CD14-positive monocyte (primary cell): ENCODE measurements at places on chromosomes 3 and 15. TPM values are rescaled to one million over a fixed set of nuclear protein-coding genes. Genes with fewer than 3 reads are reported as not detected.
A peak's percentile ranks its signal among the peaks of the same experiment; 100 is the strongest.

- no peak for DNase-seq
Measured at GRCh38 chr3:65497846-65498245, 540.9 kb downstream of the MAGI1 start.

The TGM4 gene
- polyA plus RNA-seq, result not detected in 2 replicates

The IL20RB gene
- polyA plus RNA-seq, result 0.16 TPM

DNA sequence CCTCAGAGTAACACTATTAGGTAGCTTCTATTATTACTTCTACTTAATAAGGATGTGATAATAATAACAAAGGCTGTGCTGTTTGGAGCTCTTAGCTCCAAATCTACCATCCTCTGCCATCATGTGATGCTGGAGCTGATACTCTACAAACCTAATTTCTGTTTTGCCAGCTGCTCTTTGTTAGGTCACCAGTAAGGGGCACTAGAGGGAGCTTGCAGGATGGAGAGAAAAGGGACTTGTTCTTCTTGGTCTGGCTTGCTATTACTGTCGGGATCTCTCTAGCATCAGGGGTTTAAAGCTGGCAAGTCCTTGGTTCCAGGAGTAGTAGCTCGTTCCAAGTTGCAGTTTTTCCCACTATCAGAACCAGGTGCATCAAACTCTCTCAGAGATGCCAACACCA, 194.9 kb upstream of the KBTBD8 start:
- DNase-seq, result no peak

- peak; percentile 54 for DNase-seq
Measured at GRCh38 chr3:151384741-151385174, at the start of gene P2RY12. P2RY12 (minus strand) TSS chr3:151384753; CDS start chr3:151338845, 45,908 bp downstream.

- DNase-seq, result no peak
Measured at GRCh38 chr3:59514865-59515482, 465.1 kb upstream of the CFAP20DC start.

- DNase-seq, result no peak
Measured at GRCh38 chr15:34481370-34481769, 43.8 kb upstream of the GOLGA8A start.

The CCR8 gene
- polyA plus RNA-seq, result not detected in 2 replicates

GRCh38 chr15:23038726-23039142, 635 bp downstream of the TUBGCP5 start:
- peak; percentile 9 for DNase-seq

The RLBP1 gene
- not detected for polyA plus RNA-seq

GRCh38 chr3:5068531-5069050, 53.5 kb upstream of the ARL8B start:
- DNase-seq, result no peak

DNA sequence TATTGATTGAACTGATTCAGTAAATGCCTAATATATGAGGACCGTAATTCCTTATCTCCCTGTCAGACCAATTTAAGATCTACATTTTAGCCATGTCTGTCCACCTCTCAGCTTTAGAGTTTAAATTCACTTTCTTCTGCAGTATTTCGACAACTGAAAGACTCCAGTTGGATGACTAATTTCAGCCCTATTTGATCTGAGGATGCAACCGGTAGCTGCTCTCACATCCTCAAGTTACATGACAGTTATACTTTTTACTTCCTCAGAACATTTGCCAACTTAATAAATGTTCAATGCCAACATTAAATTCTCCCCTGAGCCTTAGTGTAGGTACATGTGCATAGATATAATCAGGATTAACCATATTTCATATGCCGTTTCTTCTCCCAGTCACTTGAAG, 2.5 kb upstream of the HHLA2 start:
- peak; percentile 82 for DNase-seq

DNA sequence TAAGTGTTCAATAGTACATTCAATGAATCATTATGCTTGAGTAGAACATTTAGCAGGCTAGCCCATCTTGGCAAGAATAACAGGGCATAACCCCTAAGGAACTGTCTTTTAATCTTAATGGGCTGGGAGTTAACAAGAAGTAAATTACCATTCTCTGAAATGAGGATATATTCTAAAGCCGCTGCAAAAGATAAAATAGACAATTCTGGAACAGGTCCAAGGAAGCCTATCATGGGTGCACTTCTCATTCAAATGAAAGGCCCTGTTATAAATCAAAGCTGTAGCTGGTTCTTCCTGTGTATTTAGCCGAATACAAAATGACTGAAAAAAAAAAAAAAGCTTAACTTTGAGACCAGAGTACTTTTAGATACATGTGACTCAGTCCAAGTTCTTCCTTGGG, 15.6 kb downstream of the MTHFS start:
- no peak for DNase-seq

The PLCL2 gene
- polyA plus RNA-seq, result 32.5 TPM

The GOLGA6A gene
- polyA plus RNA-seq, result 0.03 TPM in 1 of 2 replicates, not detected in the other

- DNase-seq, result no peak
Measured at GRCh38 chr3:143421556-143421955, 302.0 kb downstream of the CHST2 start.

- DNase-seq, result no peak
Measured at GRCh38 chr15:96695426-96695825, 364.9 kb downstream of the NR2F2 start.

DNA sequence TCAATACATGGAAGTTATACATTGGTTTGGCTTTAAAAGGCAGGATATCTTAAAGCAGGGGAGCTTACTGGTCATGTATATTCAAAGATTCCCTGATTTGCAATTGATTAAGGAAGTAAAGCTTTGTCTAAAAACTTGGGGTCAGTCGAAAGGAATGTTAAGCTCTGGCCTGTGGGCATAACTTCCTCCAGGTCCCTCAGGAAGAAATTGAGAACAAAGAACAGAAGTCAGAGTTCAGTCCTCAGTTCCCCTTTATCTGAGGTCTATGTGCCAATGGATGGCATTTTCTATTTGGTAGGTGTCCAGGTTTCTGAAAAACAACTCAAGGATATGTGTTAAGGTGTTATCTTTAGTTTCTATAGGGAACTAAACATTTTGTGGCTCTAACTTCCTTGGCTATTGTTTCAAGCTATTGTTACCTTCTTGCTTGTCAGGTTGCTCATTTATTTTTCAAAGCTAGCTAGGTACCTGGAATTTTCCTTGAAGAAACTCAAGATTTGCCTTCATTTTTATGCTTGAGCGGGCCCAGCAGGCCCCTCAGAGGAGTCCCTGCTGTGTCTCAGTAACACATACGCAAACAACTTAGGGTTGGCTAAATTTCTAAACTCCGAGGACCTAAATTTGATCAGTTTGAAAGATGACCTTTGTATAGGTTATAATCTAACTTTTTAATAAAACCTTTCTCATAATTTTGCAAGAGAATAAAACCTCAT, 135.0 kb upstream of the UBE2E2 start:
- no peak for DNase-seq

GRCh38 chr3:150061288-150062024, 90.8 kb upstream of the PFN2 start:
- no peak for DNase-seq

The REC114 gene
- not detected for polyA plus RNA-seq

DNA sequence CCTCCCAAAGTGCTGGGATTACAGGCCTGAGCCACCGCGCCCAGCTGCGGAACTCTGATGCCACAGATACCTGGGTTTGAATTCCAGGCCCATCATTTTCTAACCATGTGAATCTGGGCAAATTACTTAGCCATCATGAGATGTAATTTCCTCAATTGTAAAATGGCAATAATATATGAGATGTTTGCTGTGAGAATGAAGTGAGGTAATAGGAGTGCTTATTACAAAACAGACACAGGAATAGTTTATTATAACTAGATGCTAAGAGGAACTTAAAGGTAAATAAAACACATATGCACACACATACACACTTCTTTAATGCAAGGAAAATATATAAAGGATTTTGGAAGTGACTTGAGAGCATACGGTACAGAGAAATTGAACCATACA, 64.7 kb upstream of the TNIK start:
- no peak for DNase-seq

The PDIA3 gene
- 195 TPM for polyA plus RNA-seq

The ITGB5 gene
- 1.1 and 1.2 TPM in 2 replicates for polyA plus RNA-seq

GRCh38 chr15:67175643-67176071, 78.8 kb downstream of the AAGAB start:
- DNase-seq, result peak; percentile 93

The CACNA2D3 gene
- polyA plus RNA-seq, result 8.3 TPM

The PLCB2 gene
- 74.5 TPM for polyA plus RNA-seq

The CTXN2 gene
- polyA plus RNA-seq, result not detected

DNA sequence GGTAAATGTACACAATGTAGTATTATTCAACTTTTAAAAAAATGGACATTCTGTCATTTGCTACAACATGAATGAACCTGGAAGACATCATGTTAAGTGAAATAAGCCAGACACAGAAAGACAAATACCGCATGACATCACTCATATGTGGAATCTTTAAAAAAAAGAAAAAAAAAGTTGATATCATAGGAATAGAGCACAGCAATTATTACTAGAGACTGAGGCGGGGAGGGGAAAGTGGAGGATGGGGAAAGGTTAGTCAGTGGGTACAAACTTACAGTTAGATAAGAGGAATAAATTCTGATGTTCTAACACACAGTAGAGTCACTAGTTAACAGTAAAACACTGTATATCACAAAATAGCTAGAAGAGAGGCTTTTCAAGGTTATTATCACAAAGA, 22.2 kb downstream of the RYK start:
- DNase-seq, result no peak

GRCh38 chr15:64938192-64938591, 26.5 kb downstream of the ANKDD1A start:
- no peak for DNase-seq

The LRRK1 gene
- polyA plus RNA-seq, result 1.7 TPM

- no peak for DNase-seq
Measured at GRCh38 chr3:170555329-170555728, 30.5 kb downstream of the SLC7A14 start.

The GP9 gene
- polyA plus RNA-seq, result 0.74 TPM

The MAGEL2 gene
- polyA plus RNA-seq, result not detected

- DNase-seq, result no peak
Measured at GRCh38 chr15:89452330-89452836, 44.0 kb downstream of the RHCG start.

DNA sequence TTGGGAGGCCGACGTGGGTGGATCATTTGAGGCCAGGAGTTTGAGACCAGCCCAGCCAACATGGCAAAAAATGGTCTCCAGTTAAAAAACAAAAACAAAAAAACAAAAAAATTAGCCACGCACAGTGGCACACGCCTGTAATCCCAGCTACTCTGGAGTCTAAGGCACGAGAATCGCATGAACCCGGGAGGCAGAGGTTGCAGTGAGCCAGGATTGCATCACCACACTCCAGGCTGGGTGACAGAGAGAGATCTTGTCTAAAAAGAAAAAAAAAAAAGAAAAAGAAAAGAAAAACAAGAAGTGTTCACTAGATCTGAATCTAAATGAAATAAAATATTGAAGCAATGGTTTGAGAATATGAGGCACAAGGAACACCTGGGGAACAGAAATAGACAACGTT, 36.7 kb downstream of the SLC9A9 start:
- peak; percentile 68 for DNase-seq

The DUOX1 gene
- polyA plus RNA-seq, result 0.22 TPM

The UPK1B gene
- not detected in 2 replicates for polyA plus RNA-seq

GRCh38 chr15:95152741-95153140, 921.4 kb downstream of the MCTP2 start:
- no peak for DNase-seq

GRCh38 chr3:80993241-80993945, 768.1 kb downstream of the GBE1 start:
- no peak for DNase-seq

DNA sequence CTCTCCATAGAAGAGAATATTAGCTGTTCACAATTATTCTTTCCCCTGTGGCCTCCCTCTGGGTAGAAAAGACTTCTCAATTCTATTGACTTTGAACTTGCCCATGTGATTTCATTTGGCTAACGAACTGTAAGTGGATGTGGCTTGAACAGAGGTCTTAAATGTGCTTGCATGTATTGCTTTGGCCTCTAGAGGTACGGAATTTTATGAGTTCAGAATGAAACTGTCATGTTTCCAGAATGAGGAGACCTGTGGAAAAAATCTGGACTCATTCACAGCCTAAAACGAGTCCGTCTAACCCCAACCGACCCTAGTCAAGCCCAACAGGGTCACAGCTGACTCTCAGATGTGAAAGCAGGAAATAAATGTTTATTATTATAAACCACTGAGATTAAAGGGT, 596.7 kb upstream of the UBE2E2 start:
- DNase-seq, result no peak

DNA sequence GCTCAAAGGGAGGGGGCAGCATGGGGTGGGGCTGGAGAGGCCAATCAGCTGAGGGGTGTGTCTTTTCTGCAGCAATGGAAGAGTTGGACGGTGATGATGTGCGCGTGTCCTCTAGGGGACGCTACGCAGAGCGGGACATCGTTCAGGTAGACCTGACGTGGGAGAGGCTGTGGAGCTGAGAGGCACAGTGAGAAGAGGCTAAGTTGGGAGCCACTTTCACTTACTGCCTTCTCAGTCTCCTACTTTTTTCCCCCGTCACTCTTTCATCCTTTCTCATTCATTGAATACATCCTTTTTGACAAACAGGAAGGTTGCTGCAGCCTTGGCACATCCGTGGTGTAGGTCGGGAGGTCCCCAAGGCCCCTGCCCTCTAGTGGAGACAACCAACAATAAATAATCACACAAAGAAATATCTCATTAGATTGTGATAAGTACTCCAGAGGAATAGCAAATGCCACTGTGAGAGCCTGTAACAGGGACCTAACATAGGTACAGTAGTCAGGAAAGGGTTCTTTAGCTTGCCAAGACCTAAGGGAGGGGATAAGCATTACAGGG, 4.4 kb upstream of the BRPF1 start:
- peak; percentile 56 for DNase-seq

DNA sequence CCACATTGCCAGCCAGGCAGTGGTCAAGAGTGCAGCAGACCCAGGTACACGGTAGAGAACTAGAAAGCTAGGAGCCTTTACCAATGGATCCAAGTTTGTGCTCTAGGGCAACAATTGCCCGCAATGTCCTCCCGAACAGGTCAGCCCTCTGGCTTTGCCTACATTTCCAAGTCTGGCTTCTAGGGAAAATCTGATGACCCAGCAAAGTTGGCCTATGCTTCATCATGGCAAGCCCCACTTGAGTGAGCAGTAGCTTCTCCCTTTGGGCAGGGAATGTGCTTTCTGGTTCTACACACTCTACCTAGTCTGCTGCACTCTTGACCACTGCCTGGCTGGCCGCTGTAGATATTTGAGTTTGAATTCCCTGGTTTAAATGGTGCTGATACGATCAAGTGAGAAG, 361.6 kb upstream of the NR2F2 start:
- DNase-seq, result no peak

The GPR160 gene
- polyA plus RNA-seq, result 6.8 and 10.0 TPM in 2 replicates

- peak; percentile 79 for DNase-seq
Measured at GRCh38 chr3:149476225-149476624, 1.7 kb downstream of the TM4SF4 start.

DNA sequence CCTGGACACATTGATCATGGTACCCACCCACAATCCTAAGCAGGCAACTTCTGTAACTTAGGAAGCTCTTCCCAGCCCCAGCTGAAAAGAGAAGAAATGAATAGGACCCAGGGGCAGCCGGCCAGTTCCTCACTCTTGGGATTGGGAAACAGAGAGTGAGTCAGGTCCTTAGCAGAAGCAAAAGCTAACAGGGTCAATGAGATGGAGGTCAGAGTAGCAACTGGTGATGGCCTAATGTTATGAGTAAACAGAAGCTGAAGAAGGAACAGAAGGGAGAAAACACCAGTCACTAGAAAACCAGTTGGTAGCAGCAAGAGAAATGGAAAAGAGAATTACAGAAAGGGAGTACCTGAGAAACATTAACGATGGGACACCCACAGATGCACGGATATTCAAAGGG, 20.0 kb downstream of the RIOX2 start:
- DNase-seq, result peak; percentile 91

GRCh38 chr3:151871639-151872468, 1.6 kb upstream of the SUCNR1 start:
- peak; percentile 99 for DNase-seq

The BOC gene
- not detected in 2 replicates for polyA plus RNA-seq

The MYH15 gene
- polyA plus RNA-seq, result not detected
